ENCODE measurements at places on chromosomes 6 and 20.

DNA sequence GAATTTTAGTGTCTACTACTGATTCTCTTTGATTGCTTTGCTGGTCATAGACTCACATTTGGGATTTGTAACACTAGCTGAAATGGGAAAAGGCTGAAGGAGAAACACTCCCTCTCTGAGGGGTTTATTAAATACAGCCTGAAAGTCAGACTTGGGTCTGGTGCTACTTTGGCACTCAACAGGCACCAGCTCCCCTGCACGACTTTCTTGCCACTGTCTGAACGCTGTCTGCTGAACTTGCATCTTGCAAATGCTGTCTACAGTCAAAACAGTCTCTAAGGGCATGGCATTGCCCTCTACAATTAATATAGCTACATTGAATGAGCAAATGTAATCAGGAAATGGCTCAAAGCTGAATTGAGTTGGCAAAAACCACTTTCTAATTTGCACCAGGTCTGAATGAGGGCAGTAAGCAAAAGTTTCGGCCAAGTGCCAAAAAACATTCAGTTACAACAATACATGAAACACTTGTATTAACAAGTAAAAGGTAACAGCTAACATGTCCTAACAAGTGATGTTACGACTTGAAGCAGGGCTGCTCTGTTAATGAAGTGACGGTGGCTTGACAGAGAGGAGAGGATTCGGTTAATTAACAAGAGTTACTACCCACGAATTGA lies 119.5 kb downstream of the FOXC1 start:
- no peak for DNase-seq

DNA sequence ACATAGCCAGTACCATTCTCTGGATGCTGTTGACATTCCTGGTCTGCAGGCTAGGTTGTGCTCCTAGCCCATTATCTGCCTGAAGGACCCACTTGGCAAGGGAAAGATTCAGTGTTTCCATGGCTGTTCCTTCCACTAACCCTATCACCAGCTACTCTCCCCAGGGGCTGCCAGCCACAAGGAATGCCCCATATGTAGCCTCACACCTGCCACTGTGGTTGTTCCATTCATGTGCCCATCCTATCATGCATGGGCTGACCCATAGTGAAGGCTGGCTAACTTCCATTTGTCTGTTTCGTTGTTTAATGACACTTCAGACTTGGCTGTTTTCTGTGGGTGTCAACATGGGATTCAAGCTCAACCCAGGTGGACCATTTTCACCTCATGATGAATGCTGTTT lies 25.6 kb upstream of the HLA-A start:
- no peak for DNase-seq

DNA sequence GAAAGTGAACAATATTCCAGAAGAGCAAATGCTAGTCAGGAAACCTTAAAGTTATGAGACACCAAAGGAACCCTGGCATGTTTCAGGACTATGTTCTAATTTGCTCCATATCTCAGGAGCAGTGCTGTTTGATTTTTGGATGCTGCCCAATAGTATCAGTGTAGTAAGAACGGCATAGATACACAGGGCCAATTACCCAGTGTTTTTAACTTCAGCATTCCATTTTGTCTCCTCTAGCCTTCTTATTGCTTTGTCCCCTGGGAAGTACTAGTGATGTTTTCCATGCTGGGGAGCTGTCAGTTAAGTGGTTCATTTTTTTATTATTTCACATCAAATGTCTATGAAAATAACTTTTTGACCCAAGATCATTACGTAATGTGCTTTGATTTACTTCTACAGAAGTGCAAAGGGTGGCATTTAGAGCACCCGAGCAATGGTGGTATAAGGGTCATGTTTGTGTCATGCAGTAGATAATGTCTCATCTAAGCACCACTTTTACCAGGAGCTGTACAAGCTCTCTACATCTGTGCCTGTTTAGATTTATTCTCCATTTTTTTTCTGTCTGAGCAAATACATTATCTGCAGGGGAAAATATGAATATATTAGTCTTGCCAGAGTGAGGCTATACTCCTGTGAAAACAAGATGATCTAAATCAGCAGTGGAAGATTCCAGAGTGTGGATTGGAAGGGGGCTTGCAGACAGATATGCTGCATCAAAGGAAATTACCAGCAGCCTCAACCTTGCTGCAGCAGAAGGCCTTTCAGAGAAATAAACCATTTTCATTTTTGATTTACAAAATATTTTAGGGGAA lies 198.8 kb upstream of the OPRM1 start:
- no peak for DNase-seq

- no peak for DNase-seq
Measured at GRCh38 chr6:160417550-160417949, 69.4 kb downstream of the SLC22A3 start.

- no peak for DNase-seq
Measured at GRCh38 chr20:47814632-47815415, 29.5 kb upstream of the SULF2 start.

DNA sequence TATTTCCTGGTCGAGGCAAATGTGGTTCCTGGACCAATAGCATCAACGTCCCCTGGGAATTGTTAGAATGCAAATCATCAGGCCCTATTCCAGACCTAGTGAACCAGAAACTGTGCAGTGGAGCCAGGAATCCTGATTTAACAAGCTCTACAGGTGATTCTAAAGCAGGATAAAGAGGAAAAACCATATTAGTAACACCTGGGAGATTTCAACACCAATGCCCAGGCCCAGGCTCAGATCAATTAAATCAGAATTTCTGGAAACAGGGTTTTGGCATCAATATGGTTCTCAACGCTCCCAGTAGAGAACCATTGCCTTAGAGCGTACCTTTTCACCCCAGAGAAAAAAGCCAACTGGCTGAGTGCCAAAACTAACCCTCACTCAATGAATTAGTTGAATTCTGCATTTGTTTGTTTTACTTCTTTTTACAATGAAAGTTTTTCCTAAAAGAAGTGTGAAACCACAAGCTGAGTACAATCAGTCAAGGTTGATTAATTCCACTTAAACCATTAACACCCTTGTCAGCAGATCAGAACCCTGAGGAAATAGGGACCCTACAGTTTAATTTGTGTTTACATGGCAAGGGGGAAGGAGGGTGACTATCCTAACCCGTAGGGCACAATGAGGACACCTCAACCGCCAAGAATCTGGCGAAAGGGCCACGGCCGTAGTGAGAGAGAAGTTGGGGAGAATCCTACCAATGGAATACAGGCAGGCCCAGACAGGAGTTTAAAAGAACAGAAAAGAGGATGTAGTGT lies 34.9 kb upstream of the LOC128125822 start:
- no peak for DNase-seq

GRCh38 chr6:53899512-53899911 lies 104.7 kb downstream of the LRRC1 start:
- DNase-seq, result no peak

- no peak for DNase-seq
Measured at GRCh38 chr6:52588710-52589091, 11.8 kb upstream of the TRAM2 start.

DNA sequence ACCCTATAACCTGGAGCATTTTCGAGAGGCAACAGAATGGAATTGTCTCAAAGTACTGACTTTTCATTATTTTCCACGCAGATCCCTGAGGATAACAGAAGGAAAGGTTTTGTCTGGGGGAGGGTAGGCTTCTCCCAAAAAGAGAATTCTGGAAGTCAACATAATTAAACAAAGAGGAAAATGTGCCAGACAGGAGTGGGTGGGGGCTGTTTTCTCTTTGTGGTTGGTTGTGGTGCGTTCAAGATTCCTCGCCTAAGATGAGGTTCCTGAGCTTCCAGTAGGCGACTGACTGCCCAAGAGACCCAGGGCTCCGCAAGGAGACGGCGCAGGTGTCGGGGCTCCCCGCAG lies 70.4 kb downstream of the SOX4 start:
- no peak for DNase-seq

All from stimulated activated CD4-positive, alpha-beta T cell treated with anti-CD3 and anti-CD28 coated beads, Interleukin-12 subunit alpha, Interleukin-12 subunit beta, amount 100 ng/mL, for 48 hours (primary cell).